ENCODE measurements at places on chromosomes 11 and 22.

DNA sequence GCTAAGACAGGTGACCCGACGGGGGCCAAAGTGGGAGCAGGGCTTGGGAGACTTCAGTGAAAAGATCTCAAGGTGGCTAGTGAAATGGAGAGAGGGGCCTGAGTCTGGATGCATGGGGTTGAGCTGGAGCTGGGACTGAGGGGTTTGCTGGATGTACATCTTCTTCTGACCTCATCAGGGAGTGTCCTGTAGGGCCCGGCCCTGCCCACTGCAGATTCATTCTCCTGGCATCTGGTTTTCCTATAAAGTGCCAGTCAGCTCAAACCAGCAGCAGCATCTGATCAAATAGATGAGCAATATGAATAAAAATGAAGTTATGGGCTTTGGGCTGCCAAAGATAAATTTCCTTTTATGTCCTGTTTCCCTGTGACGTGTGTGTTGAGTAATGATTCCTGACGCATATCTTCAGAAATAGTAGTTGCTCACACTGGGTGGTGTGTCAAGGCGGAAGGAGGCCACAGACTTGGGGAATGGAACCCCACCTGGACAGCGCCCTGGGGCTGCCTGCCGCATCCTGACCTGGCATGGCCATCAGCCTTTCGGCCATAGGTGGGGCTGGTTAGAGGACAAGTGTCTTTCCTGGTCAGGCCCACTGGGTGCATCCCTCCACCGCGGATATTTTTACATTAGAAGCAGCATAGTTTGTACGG lies 135.4 kb downstream of the OSBP2 start:
- DNase-seq = no peak

DNA sequence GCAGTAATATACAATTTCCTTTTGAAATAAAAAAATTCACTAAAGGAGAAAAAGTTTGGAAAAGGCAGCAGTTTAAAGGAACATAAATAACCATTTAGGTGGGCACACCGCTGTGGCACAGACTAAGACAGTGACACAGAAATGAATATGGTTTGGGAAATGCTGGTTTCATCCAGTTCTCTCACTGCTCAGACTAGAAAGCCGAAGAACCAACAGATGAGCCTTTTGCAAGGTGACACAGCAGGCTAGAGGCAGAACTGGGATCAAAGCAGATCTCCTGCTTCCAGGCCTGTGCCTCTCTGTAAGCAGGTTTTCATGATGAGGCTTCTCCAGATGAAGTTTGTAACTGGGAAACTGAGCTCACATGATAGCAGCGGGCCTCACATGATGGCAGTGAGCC lies 380.0 kb upstream of the NARS2 start:
- no peak for DNase-seq

DNA sequence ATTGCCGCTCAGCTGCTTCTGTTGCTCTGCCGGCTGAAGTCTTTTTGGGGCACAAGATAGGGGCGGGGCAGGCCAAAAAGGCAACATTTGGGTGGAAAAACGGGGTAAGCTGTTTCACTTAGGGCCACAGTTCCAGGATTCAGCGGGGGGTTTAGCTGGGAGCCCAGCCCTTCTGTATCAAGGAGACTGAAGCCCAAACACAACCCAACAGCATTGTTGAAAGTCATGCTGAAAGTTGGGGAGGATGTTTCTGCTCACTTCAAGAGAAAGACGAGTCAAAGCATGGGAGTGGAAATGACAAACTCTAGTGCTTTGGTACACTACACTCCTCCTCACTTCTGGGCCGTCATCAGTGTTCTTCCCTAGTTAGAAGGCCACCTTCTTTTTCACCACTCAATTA lies 56.1 kb upstream of the GNAZ start:
- no peak for DNase-seq

DNA sequence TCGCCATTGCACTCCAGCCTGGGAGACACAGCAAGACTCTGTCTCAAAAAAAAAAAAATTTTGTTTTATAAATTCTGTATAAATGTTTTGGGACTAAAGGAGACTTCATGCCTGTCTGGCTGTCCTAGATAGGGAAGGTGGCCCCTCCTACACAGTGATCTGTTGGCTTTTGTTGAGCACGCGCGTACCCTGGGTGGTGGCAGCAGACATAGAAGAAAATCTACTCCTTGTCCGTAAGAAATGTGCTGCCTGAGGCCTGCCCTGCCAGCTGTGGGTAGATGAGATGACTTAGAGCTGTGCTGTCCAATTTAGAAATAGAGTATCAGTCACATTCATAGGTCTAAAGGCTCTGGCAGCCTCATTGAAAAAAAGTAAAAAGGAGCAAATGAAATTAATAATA lies 37.0 kb downstream of the AP2A2 start:
- no peak for DNase-seq

GRCh38 chr11:85359859-85360258 lies 267.3 kb downstream of the DLG2 start:
- DNase-seq = no peak

GRCh38 chr11:72226701-72227100 lies 2.1 kb downstream of the INPPL1 start:
- no peak for DNase-seq

DNA sequence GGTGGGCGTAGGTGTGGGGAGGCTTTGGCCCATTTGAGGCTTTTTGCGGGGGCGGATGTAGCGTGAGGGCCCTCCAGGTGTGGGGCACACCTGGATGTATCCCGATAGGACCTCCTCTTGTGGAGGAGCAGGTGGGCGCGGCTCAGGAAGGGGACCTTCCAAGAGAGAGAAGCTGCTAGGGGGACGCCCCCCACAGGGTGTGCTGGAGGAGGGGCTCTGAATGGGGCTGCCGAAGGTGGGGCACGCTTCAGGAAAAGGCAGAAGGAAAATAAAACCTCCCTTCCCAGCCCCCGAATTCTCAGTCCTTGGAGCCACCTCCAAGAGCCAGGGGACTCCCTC lies 621 bp downstream of the SGSM1 start:
- DNase-seq = no peak

DNA sequence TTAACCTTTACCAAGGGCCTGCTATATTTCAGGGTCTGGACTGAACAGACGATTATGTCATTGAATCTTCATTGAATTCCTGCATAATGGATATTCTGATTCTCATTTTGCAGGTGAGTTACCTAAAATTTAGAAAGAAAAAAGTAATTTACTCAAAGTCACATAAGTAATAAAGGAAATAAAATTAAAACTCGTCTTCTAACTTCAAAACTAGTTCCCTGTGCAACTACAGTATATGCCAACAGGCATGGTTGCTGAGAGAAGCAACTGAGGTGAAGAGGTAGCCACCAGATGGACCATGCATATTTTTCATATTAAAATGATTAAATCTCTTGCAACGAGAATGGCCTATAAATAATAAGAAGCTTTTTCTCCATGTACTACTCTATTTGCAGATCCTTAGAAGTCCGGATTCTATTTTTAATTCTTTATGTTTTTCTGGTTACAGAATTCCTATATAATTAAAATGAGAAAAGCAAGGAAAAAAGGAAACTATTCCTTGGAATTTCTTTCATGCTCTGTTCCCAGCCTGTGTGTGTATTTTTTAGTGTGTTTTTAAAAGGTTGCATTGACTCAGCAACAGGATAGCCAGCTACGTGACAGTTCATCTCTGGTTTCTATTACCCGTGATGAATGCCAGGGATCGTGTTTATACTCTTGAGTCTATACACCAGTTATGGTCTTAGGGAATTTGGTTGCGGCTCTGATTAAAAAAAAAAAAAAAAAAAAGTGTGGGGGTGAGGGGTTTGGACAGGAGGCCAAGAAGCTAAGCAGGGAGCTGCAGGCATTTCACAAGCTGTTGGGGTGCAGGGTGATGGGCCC lies 186.8 kb downstream of the ETS1 start:
- no peak for DNase-seq

GRCh38 chr11:93219440-93219839 lies 21.6 kb upstream of the SLC36A4 start:
- no peak for DNase-seq

DNA sequence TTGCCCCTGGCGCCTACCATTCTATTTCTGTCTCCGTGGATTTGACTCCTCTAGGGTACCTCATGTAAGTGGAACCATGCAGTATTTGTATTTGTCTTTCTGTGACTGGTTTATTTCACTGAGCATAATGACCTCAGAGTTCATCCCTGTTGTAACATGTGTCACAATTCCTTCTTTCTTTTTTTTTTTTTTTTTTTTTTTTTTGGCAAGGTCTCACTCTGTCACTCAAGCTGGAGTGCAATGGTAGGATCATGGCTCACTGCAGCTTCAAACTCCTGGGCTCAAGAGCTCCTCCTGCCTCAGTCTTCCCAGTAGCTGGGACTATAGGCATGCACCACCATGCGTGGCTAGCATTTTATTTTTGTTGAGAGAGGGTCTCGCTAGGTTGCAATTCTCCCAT lies 74.0 kb upstream of the SEPTIN5 start:
- no peak for DNase-seq

DNA sequence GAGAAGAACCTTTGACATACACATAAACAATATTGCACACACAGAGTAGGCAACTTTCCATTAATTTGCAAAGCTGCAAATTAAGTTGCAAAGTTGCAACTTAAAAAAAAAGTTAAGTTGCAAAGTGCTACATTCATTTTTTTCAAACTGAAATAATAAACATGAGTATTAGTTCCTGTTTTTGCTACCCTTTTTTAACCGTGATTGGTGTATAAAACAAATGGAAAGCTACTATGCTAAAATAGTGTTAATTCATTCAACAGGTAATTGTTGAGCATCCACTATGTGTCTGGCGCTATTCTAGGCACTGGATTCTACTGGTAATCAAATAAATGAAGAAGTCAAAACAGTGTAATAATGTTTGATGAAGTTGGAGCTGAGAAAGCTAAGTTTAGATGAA lies 8.1 kb downstream of the ZFP91 start:
- no peak for DNase-seq

DNA sequence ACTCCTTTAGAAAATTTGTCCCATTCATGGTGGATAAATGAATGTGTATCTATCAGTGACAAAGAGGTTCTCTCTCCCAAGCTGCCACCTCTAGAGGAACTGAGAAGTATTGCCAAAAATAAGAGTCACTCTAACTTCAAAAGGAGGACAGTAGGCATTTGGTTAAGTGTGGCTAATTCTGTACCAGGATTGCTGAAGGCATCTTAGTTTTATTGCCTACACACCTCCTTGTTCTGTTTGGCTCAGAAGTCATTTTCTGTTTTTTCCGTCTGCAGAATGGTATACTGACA lies 189.0 kb upstream of the MPPED2 start:
- no peak for DNase-seq

DNA sequence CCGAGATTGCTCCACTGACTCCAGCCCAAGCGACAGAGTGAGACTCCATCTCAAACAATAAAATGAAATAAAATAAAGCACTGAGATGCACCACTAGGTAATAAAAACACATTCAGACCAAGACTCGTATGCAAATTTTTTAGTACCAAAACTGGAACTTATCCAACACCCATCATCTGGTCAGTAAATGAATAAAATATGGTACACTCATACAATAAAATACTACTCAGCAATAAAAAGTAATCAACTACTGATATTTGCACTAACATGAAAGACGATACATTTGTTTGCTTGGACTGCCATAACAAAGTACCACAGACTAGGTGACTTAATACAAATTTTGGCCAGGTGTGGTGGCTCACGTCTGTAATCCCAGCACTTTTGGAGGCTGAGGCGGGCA lies 17.8 kb upstream of the POLD3 start:
- no peak for DNase-seq

- DNase-seq = no peak
These were observed 24.1 kb downstream of the GRAMD1B start for GRCh38 chr11:123454060-123454651.

GRCh38 chr11:104510169-104510568 lies 346.2 kb upstream of the PDGFD start:
- DNase-seq = no peak

GRCh38 chr11:89443361-89444322 lies 47.5 kb downstream of the NOX4 start:
- no peak for DNase-seq

- DNase-seq = no peak
These were observed 39.3 kb downstream of the PDGFB start for GRCh38 chr22:39205344-39206021.

GRCh38 chr22:16915701-16916100 lies 90.5 kb upstream of the XKR3 start:
- DNase-seq = no peak

DNA sequence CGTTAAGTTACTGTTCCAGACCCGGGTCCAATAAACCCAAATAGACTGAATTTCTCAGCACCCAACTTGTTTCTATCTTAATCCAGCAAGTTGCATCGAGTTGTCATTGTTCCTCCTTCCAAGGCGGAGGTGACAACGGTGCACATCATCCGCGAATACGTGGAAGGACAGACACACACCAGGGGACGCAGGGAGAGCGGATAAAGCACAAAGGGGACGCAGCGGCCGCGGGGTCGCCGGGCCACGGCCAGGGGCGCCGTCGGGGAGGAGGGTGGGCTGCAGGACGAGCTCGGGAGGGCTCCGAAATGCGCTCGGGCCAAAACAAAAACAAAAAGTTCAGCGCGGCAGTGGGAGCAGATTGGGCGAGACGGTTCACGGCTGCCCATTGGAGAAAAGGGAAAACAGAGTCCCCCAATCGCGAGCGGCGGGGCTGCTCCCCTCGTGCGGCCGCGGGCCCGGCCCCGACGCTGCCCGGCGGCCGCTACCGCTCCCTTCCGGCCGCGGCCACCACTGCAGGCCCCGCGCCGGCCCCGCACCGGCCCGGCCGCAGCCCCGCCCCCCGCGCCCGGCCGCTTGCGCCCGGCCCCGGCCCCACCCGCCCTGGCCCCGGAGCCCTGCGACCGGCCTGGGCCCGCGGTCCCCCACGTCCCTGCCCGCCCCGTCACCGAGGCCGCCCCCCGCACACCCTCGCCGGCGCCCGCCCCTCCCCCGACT lies 518 bp downstream of the KMT5B start:
- DNase-seq = peak; percentile 27

- no peak for DNase-seq
These were observed 789 bp upstream of the LRRC55 start for GRCh38 chr11:57180964-57181363.

GRCh38 chr11:74311352-74311926 lies at the start of gene P4HA3:
Gene P4HA3 (minus strand): TSS chr11:74311640. CDS start chr11:74311611, 29 bp downstream.
- peak; percentile 25 for DNase-seq

DNA sequence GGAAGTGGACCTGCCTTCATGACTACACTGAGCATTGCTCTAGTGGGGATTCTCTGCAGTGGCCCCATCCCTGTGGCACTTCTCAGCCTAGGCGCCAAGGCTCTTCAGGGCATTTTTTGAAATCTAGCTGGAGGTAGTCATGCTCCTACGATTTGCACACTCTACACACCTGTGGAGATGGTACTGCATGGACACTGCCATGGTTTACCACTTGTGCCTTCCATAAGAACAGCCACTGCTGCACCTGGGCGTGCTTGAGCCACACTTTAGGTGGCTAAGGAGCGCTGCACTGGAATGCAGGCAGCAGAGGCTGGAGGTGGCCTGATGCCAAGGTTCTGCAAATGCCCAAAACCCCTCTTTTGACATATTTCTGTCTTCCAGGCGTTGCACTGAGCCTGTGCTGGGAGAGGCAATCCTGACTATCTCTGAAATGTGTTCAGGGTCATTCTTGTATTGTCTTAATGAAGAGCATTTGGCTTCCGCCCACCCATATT lies 24.3 kb downstream of the IZUMO1R start:
- no peak for DNase-seq

GRCh38 chr11:131537748-131538147 lies 167.3 kb downstream of the NTM start:
- no peak for DNase-seq

All from activated T-cell treated with anti-CD3 and anti-CD28 coated beads for 1 hour (primary cell).